GM06990 (cell line): ENCODE measurements at places on chromosomes 16 and 17.

DNA sequence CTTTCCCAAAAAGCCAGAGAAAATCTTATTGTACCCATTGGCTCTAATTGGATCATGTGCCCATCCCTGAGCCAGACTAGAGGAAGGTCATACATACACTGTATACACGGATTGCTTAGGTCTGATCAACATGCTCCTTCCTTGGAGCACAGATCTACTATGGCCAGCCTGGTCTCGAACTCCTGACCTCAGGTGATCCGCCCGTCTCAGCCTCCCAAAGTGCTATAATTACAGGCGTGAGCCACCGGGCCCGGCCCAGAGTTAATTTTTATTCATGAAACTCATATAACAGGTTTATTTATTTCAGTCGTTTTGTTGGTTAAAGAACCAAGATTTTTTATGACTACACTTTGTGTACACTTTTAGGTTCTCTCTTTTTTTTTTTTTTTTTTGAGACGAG is 1.2 kb upstream of the TAOK1 start:
- no peak for DNase-seq

GRCh38 chr17:2063261-2064146 is 8.6 kb downstream of the HIC1 start:
- no peak for DNase-seq

DNA sequence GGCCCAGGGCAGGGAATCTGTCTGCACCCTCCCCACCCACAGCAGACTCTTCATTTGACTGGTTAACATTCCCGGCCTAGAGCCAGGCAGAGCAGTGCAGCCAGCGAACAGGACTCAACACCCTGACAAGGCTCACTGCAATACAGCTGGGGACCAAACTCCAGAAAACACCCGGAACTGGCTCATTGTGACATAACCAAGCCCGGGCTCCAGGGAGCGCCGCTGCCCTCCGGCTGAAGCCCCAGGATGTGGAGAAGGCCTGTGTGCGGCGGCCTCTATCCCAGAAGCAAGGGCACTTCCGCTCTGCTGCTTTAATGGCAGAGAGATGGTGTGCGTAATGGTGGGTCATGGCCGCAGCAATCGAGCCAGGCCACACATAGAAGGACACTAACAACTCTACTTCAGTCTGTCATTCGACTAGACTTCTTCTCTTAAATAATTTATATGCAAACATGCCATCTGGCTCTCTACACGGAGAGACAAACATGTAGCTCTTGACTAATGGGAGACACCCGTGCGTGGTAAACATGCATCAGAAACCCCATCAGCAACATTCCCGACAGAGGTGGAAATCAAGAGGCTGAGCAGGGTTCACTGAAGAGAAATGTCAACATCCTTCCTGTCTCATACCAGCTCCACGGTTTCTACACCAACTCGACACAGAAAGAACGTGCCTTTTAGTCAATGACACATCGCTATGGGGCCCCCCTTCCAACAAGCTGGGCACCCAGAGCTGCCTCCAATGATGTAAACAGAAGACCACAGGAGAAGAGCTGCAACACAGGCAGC is 18.0 kb downstream of the KLHDC4 start:
- DNase-seq, result no peak

DNA sequence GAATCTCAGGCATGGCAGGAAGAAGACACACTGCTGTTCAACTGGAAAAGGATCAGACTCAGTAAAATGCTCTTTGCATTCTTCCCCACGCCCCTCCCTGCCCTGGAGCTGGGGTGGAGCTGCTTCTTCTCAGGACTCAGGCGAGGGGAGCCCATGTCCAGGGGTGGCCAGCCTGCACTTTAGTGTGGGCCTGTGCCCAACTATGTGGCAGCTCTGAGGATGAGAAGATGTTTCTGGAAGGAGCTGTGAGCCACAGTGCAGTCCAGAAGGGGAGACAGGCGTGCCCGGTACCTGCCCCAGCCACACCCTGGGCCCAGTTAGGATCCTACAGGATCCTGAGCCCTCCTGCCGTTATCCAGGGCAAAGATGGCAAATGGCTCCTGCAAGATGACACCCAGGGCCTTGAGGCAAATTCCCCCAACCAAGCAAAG is 120.3 kb downstream of the ANKRD11 start:
- DNase-seq, result no peak

DNA sequence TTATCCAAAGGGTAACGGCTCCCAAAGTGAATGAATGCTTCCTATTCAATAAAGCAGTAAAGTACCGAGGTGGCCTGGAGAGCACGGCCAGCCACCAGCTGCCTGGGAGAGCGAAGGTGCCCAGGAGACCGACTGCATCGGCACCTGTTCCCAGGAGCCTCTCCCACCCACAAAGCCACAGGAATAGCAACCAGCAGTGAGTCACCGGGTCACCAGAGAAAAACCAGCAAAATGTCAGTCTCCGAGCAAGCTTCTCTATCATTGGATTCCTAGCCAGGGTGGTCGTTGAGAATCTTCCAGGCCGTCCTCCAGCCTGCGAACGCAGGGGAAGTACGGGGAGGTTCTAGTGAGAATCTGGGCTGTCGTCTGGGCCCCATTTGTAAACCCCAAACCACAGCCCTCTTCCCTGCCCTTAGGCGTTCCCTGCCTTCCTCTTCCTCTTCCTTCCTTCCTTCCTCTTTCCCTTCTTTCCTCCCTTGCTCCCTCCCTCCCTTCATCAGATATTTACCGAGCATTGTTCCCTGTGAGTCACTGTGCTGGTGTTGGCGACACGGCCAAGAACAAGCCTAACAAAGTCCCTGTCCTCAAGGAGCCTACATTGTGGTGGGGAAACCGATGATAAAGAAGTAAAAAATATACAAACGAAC is 114.6 kb downstream of the SLC39A11 start:
- DNase-seq, result no peak

GRCh38 chr16:20181416-20181815 is 107.7 kb upstream of the GPR139 start:
- DNase-seq, result no peak

DNA sequence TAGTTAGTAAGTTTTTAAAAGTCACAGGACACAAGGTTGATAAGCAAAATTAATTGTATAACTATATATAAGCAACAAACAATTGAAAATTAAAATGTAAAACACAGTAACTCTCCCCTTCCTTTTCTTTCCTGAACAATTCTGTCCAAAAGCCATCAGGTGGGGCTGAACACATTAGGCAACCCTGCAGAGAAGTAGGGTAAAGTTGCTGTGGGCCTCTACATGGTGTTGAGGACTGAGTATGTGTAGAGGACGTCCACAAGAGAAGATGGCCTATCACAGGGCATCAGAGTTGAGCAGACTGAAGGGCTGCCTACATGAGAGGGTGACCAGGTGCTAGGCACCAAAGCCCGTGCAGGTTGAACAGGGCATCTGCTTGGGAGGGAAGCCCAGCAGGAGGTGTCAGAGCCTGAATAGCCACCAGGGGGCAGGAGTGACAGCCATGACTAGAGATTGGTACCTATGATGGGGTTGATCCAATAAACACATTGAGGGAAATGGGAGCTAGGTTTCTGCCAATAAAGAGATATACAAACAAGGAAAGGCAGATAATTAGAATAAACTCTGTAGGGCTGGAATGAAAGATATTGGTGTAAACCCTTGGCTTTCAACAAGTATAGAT is 415.1 kb downstream of the NPIPA8 start:
- DNase-seq, result no peak
